ENCODE measurements at places on chromosomes 7 and 10.

GRCh38 chr7:69276011-69276729 lies 322.1 kb upstream of the AUTS2 start:
- no peak for DNase-seq

GRCh38 chr7:156927571-156928405 lies 21.7 kb upstream of the NOM1 start:
- no peak for DNase-seq

DNA sequence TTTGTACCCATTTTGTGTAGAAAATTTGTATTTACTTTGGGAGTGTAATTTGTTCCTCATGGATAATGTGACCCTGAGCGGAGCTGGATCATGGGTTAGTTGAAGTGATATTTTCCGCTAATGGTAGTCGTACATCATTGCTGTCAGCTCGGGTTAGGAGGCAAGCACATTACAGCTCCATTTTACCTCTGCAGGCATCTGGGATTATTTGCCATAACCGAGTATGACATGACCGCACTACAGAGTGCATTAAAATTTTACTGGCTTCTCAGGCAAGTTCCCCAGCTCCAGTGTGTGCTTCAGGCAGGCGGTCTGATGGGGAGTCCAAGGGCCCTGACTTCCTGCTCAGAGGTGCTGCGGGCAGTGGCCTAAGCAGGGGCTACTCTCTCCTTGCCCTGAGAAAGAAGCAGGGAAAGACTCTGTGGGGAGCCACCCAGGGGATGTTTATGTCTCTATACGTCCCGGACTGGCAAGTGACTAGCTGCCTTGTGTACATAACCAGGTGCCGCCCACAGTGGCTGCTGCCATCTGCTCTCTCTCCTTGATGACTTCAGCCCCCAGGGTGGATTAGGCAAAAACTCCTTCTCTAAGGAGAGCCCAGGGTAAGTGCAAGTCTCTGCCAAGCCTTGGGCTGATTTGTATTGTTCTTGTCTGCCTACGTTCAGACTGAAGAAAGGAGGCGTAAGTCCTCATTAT lies 685.3 kb upstream of the GALNT17 start:
- no peak for DNase-seq

- no peak for DNase-seq
Observed at GRCh38 chr7:130345136-130345535, 520 bp downstream of the CPA5 start.

- DNase-seq, result no peak
Observed at GRCh38 chr7:26590709-26591108, 273.7 kb downstream of the SKAP2 start.
